Mammary epithelial cell (primary cell): ENCODE measurements at places on chromosomes 6 and 20. TPM values are rescaled to one million over a fixed set of nuclear protein-coding genes. Genes with fewer than 3 reads are reported as not detected.

MAP1LC3A gene
- 18.5 TPM for total RNA-seq

PLCB4 gene
- 0.19 and 0.21 TPM in 2 replicates for total RNA-seq

DNA sequence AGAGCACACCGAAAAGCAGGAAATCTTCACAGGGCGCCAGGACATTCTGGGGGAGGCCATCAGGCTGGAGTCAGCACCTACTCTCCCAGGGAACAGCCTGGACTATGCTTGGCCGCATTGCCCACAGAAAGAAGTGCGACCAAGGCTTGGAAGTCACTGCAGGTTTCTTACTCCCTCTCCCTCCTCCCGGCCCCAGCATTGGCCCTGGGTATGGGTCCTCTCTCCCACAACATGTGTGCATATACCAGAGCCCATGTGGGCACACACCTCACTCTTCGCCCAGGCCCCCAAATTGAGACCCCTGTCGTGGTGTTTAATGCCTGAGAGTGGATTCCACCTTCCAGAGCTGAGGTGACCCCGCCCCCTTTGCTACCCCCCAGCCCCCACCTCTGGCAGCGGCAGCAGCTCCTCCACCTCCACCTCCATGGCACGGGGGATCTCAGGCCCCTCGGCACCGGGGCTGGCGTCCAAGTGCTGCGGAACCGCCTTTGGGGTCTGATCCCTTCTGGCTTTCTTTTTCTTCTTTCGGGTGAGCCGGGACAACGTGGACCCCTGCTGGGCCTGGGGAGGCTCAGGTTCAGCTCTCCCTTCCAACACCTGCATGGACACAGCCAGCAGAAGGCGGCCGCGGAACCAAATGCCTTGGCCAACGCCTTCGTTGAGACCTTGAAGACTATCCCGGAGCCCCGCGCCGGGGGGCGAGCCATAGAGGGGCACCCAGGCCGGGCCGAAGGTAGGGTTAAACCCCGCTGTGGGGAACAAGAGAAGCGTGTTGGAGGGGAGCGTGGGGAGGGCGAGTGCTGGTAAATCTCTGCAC lies 15.2 kb upstream of the SPAG4 start:
- DNase-seq, result no peak

DNA sequence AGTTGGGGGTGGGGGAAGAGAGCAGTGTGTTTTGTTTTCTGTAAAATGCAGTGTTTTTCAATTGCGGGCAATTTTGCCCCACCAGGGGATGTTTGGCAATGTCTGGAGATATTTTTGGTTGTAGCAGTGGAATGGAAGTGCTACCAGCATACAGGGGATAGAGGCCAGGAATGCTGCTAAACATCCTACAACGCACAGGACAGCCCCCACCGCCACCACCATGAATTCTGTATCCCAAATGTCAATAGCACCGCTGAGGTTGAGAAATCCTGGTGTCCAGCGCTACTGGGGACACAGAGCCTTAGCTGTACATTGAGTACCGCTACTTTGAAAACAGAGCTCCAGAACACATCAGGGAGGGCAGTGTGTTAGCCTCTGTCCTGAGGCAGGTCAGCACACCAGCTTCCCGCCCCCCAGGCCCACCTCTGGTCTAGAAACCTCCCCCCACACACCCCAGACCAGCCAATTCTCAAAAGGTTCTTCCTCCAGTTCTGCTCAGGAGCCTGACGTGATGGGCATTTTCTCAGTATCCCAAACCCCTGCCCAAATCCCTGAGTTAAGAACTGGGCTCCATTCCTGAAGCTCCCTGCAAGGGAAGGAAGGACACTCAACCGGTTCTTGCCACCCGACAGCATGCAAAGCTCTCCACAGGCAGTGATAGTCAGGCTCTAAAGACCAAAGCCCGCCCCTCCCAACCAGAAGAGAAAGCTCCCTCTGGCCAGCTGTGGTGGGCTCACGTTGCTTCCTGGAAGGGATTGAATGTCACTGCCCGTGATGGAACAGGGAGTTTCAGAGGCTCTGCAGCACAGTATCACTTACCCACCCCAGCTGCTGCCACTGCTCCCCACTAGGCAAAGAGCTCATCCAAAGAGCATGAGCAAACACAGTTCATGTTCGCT lies 321.5 kb upstream of the JARID2 start:
- no peak for DNase-seq

- DNase-seq, result peak; percentile 12
Observed at GRCh38 chr20:12916699-12917098, 92.1 kb upstream of the SPTLC3 start.

DNA sequence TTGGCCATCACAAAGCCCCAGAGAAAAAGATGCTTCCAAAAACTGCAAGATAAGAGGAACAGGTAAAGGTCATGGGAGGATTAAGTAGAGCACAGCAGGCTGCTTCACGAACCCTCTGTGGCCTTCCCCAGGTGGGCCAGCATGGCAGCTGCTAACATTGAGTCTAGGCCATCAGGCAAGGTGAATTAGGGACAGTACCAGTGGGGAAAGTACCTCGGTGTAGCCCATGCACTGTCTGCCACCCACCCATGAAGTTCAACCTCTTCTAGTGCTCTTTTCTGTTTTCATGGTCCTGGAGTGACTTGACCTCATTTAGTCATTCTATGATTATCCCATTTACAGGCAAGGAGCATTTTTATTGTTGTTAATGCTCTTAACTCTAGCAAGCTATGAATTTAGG lies 108.6 kb upstream of the DUSP22 start:
- no peak for DNase-seq

- DNase-seq, result no peak
Observed at GRCh38 chr6:7773322-7773721, 47.4 kb downstream of the BMP6 start.

DNA sequence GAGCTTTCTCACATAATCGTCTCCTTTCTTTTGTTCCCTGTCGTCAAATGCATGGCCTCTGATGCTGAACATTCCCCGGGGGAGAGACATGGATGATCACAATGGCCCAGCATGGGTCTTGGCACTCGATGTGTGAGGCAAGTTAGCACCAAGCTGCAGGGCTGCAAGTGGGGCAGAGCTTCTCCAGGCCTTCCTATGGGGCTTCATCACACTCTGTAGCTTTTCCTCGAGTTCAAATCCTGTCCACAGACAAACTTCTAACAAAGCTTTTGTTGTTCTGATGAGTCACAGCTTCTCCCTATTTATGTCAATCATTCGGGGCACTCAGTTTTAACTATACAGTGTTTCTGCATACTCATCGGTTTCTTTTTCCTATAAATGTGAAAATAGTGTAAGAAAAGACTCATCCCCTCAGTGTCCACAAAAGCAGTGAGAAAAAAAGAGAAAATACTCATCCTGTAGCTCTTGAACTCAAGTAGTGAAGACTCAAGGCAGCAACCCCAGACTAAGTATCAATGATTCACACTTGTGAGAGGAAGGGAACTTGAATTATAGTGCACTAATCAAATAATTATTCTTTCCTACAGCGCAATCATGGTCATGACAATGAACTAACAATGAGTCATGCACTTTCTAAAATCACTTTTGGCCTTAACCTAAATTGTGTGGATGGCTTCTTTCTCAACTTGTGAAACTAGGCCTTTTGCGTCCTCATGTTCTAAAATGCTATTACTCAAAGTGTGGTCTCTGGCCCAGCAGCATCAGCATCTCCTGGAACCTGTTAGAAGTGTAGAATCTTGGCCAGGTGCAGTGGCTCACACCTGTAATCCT lies 68.4 kb upstream of the NOX3 start:
- DNase-seq, result peak; percentile 68

GRCh38 chr6:73712535-73713173 lies 16.7 kb downstream of the CD109 start:
- no peak for DNase-seq

GRCh38 chr20:9081423-9081966 lies 12.6 kb downstream of the PLCB4 start:
- DNase-seq, result no peak

DNA sequence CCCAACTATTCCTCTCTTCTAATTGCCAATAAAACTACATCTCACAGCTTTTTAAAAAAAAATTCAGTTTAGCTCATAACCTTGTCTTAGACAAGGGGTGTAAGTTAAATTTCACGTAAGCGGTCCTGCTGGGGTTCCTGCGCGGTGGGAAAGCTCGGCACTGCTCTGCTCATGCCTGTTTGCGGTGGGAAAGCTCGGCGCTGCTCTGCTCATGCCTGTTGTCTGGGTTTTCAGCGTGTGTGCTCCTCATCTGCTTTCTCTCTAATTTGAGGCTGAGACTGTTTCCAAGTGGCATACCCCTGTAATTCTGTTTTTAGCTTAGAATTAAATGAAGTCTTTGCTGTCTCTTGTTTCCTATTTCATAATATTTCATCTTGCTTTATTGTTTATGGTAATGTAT lies 18.6 kb downstream of the ARID1B start:
- peak; percentile 48 for DNase-seq
